ENCODE measurements at places on chromosomes 5 and 9.

- DNase-seq: no peak
These were observed at the start of gene PLCXD3 for GRCh38 chr5:41510176-41510831. Gene PLCXD3, minus strand, starts transcription at chr5:41510601. Its CDS starts 75 bp downstream, at chr5:41510526.

GRCh38 chr9:518540-518939 is 303.9 kb downstream of the DOCK8 start:
- no peak for DNase-seq

- no peak for DNase-seq
These were observed 1258.1 kb upstream of the CDH6 start for GRCh38 chr5:29935371-29935770.

DNA sequence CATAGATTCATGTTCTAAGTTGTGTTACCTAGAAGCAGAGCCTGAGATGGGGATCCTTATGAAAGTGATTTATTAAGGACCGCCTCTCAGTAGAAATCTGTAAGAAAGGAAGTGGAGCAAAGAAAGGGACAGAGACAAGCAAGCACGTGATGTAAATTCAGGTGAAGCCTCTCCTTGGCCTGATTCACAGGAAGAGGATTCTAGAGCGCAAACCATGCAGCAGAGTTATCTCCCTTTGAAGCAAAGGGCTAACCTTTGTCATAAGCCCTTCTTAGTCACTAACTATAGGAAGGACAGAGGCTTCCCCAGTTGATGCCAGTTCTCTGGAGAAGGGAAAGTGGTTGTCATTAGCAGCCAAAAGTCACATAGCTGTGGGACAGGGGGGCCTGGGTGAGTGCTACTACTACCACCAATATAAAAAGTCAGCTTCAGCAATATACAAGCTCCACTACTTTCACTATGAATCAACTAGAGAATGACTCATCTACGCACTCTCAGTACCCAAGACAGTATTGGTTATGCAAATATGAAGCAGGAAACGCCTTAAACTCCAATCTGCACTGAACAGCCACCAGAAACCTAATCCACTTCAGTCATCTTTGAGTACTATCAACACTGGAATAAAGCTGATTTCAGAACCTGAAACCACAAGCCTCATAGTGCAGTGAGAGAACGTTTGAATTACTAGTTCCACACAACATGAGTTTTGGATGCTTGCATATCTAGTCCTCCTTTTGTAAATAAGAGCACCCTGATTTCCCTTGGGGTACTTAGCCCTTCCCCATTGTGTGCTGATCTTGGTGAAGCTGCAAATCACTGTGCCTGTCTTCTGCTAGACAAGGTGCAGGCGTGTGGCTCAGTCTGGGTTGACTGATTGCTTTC is 162.7 kb downstream of the ZNF608 start:
- no peak for DNase-seq

DNA sequence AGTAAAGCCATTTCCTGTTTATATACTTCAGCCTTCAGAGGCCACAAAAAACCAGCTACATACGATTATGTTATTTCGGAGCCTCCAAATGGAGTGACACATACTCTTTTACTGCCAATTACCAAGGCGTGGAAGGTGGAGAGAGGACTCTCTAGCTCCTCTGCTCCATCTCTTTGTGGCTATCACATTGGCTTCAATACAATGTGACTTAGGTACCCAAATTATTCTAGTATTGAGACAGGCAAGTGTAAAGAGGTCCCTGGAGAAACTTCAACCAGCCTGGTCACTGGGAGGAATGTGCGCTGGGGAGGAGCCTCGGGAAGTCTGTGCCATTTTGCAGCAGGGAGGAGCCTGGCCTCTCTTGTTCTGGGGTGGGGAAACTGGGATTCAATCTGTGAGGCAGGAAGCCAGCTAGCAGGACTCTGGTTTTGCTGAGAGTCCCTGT is 85.8 kb upstream of the TAS2R1 start:
- no peak for DNase-seq

DNA sequence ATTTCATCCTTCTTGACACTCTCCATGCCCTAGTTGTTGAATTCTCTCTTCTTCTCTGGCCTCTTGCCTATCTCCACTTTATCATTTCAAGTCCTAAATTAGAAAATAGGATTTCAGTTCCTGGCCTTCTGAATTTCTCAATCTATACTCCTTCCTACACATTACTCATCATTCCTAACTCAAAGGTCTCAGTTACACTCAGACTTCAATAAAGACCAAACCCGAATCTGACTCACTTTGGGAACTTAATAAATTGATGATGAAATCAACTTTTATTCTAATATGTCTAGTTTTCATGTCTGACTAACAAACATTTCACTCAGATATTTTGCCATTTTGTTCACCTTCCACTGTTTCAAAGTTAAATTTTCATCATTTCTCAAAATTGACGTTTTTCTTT is 113.6 kb upstream of the TSLP start:
- DNase-seq: no peak

- DNase-seq: no peak
These were observed 16.1 kb downstream of the ZCCHC9 start for GRCh38 chr5:81317536-81317935.
